ENCODE measurements at places on chromosomes 2 and 18.
A peak's percentile ranks its signal among the peaks of the same experiment; 100 is the strongest.

- no peak for DNase-seq
Observed at GRCh38 chr2:201827621-201828020, 21.3 kb downstream of the CDK15 start.

- no peak for DNase-seq
Observed at GRCh38 chr2:135674453-135674852, 67.2 kb upstream of the UBXN4 start.

- DNase-seq = no peak
Observed at GRCh38 chr2:28152585-28153280, 239.9 kb upstream of the FOSL2 start.

GRCh38 chr2:28327581-28327955, 65.1 kb upstream of the FOSL2 start:
- no peak for DNase-seq

- DNase-seq = no peak
Observed at GRCh38 chr2:177165721-177166711, 46.6 kb upstream of the HNRNPA3 start.

GRCh38 chr2:188971432-188971861, 2.7 kb upstream of the COL3A1 start:
- DNase-seq = no peak

DNA sequence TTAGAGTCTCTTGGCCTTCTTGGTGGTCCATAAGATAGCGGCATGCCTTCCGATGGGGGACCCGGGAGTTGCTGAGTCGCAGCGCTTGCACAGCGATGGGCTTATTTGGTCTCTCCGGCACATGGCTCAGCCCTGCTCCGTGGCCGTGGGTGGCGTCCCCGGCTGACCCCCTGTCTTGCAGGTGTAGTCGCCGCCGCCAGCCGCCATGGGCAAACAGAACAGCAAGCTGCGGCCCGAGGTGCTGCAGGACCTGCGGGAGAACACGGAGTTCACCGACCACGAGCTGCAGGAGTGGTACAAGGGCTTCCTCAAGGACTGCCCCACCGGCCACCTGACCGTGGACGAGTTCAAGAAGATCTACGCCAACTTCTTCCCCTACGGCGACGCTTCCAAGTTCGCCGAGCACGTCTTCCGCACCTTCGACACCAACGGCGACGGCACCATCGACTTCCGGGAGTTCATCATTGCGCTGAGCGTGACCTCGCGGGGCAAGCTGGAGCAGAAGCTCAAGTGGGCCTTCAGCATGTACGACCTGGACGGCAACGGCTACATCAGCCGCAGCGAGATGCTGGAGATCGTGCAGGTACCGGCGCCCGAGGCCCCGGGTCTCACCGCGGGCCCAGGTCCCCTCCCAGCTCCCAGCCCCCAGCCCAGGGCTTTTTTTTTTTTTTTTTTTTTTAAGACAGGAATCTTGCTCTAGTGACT, 28.4 kb downstream of the ODC1 start:
- DNase-seq = no peak

- no peak for DNase-seq
Observed at GRCh38 chr2:29900971-29901633, 20.3 kb downstream of the ALK start.

GRCh38 chr2:236916181-236916580, 169.5 kb upstream of the COPS8 start:
- DNase-seq = no peak

DNA sequence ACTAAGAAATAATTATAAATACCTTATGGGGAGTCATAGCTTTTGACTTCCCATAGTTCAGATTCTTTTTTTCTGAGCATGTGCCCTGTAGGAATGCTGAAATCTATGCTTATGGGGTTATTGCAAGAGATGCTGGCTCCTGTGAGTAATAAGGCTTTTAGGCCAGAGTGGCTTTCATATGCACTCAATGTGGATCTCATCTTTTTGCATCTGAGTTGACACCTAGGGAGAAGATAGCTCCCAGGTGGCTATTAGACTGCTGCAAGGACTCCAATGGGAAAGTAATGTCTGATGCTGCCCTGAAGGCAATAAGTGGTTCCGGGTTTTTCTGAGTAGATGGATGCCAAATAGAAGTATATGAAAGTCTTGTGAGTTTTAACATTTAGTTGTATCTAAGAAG, 21.0 kb downstream of the DNAH6 start:
- no peak for DNase-seq

- peak; percentile 91 for DNase-seq
Observed at GRCh38 chr2:205858881-205859441, 176.7 kb downstream of the NRP2 start.

DNA sequence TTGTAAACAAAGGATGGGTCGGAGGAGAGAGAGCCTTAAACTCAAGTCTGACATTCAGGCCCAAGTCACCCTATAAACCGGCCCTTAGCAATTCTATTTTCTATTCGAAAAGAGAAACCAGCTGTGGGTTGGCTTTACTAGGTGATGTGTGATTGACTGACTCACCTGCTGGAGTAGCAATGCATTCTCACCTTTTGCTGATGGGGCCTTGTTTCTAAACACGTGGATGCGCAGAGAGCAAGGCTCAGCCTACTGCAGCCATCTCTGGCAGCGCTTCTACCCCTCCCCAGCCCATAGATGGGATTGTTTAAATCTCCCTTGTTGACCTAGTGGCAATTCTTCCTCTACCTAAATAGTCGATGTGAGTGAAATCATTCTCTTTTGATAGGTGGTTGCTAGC, 138.5 kb downstream of the MEIS1 start:
- no peak for DNase-seq

- DNase-seq = no peak
Observed at GRCh38 chr2:61114147-61114546, 47.8 kb upstream of the C2orf74 start.

DNA sequence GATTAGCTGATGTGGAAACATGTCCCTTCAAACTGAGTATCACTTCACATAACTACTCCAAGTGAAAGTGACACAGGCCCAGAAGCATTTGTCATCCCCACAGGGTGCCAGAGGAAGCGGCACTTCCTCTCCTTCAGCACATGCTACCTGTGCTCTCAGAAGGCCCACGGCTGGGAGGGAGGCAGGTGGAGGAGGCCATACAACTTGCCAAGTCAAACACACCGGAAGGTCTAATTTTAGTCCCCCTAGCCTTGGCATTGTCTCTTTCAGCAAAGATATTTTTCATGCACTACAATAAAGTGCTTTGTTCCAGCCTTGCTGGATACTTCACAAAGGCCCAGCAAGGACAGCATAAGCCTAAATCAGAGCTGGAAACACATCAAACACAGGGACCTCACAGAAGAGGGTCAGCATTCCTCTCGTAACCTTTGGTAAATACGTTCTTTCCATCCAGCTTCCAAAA, 38.0 kb downstream of the VSNL1 start:
- DNase-seq = no peak

GRCh38 chr2:2846332-2847208, 515.5 kb upstream of the MYT1L start:
- peak; percentile 99 for DNase-seq

DNA sequence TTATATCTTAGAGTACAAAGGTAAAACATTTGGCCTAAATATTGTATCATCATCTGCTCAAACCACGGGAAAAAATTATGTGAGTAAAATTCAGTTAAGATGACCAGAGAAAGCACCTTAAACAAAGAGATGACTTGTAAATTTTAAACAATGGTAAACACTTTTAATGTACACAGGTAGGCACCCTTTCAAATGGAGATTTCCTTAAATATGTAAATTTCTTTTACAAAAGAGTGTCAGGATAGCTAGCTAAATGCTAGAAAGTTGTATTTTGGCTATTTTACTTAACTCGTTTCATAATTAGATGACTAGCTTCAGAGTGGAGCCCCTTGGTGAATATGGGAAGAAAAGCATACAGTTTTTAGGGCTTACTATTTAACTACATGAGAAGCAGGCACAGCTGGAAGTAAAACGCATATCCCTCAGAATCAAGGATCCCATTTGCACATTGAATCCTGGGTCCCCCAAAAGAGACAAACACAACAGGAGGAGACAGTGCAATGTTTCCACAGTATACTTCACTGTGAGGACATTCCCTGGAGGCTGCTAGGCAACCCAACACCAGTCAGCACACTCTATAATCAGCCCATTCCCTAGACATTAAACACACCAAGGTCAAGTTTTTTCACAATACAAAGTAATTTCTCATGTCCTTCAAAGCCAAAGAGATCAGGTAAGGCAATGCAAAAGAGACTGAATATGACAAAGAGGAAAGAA, 1154.4 kb downstream of the DPP10 start:
- no peak for DNase-seq

DNA sequence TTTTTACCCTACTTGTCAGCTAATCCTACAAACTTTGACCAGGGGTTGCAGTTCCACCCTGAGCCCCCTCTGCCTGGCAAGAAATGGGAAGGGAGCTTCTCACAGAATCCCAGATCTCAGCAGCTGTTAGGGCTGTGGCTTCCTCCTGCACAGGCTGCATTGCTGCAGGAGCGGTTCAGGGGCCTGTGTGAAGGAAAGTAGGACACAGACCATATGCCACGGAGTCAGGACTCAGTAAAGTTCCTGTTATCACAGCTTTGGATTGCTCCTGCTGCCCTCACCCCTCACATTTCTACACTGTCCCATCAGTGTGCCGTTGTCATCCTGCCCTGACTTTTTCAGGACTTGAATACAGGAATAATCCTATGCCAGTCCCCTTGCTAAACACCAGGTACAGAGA, 62.8 kb upstream of the SP3 start:
- DNase-seq = peak; percentile 79

DNA sequence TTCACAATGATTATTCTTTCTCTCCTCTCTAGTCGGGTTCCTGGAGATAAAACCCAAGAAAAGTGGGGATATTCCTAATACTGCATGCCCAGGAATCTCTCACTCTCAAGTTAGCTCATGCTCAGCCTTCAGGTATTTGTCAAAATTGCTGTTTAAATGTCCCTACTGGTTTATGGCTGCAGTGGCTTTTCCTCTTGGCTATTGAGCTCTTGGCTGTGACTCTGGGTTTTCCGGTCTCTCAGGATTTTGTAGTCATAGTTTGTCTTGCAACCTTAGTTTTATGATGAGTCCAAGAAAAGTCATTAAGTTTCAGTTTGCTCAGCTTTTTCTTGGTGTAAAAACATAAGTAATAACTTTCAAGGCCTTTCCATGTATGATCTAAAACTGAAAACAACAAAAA, 820.7 kb upstream of the HS6ST1 start:
- DNase-seq = no peak

GRCh38 chr18:1438458-1438910, 533.8 kb downstream of the ADCYAP1 start:
- DNase-seq = no peak

GRCh38 chr18:24319757-24320156, 77.9 kb downstream of the OSBPL1A start:
- peak; percentile 10 for DNase-seq

- peak; percentile 4 for DNase-seq
Observed at GRCh38 chr2:150978053-150978452, 283.6 kb downstream of the RBM43 start.

- DNase-seq = no peak
Observed at GRCh38 chr2:217890445-217890844, 112.3 kb downstream of the TNS1 start.

- DNase-seq = no peak
Observed at GRCh38 chr18:58447402-58448095, 181.3 kb downstream of the ALPK2 start.

GRCh38 chr18:12485479-12486105, 77.9 kb downstream of the PRELID3A start:
- no peak for DNase-seq

GRCh38 chr2:24342110-24342910, 18.0 kb downstream of the ITSN2 start:
- no peak for DNase-seq

GRCh38 chr2:45794134-45794617, 142.7 kb downstream of the PRKCE start:
- no peak for DNase-seq

GRCh38 chr18:9765501-9765900, 57.4 kb downstream of the RAB31 start:
- DNase-seq = peak; percentile 39

- no peak for DNase-seq
Observed at GRCh38 chr18:78352910-78353309, 626.7 kb upstream of the SALL3 start.

GRCh38 chr2:86072271-86072858, 33.3 kb downstream of the POLR1A start:
- DNase-seq = peak; percentile 31

DNA sequence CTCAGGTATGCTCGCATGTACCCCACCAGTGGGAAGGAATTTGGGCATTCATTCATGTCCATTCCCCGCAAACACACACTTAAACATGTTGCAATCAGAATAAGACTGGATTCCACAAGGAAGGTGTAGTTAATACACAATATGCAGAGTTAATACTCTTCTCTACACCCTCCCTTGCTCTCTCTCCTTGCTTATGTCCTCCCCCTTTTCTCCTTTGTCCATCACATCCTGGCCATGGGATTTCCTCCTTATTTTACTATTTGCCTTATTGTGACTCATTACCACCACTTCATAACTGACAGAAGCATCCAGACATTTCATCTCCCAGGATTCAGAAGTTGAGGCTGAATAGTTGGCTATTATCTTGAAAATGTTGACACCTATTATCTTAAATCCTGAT, 473.8 kb upstream of the SPHKAP start:
- no peak for DNase-seq

GRCh38 chr18:80109676-80110078, 615 bp downstream of the ADNP2 start:
- DNase-seq = peak; percentile 16

GRCh38 chr2:20797096-20797495, 25.8 kb downstream of the LDAH start:
- no peak for DNase-seq

GRCh38 chr2:233287871-233288270, 19.7 kb upstream of the SAG start:
- no peak for DNase-seq

DNA sequence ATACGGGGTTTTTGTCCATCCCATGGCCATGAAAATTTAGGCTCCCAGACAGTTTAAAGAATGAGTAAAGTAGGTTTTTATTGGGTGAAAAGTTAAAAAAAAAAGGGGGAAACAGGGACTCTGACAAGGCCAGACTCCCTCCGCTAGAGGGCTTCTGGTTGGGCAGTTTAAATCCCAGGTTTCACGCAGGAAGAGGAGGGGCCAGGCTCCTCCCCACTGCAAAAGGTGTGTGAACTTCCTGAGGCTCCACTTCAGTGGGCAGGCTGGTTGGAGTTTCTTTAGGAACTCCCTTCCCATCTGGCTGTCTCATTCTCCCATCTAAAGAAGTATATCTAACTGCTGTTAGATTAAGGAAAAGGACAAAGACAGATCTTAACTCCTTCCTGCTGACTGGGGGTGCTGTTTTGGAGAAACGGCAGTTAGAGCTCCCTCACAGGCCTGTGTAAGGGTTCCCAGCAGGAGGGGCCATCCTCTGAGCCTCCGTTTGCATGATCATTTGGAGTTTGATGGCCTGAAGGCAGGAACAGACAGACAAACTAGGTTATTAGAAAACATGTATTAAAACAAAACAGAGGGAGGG, 1160.7 kb downstream of the CNTNAP5 start:
- DNase-seq = no peak

- no peak for DNase-seq
Observed at GRCh38 chr18:3179430-3180089, 40.2 kb downstream of the MYOM1 start.

- DNase-seq = no peak
Observed at GRCh38 chr2:15325296-15325695, 235.8 kb downstream of the NBAS start.

GRCh38 chr2:43312755-43313641, 86.6 kb upstream of the ZFP36L2 start:
- no peak for DNase-seq

GRCh38 chr2:47639467-47639866, 143.5 kb upstream of the MSH6 start:
- no peak for DNase-seq

- no peak for DNase-seq
Observed at GRCh38 chr2:189570570-189571031, 10.0 kb downstream of the SLC40A1 start.

- DNase-seq = no peak
Observed at GRCh38 chr2:107569496-107569895, 257.2 kb upstream of the RGPD4 start.

Measured in NCI-H2171 treated with DMSO at 0.1 percent for 48 hours (cell line).